ENCODE measurements at places on chromosomes 5 and 9.

DNA sequence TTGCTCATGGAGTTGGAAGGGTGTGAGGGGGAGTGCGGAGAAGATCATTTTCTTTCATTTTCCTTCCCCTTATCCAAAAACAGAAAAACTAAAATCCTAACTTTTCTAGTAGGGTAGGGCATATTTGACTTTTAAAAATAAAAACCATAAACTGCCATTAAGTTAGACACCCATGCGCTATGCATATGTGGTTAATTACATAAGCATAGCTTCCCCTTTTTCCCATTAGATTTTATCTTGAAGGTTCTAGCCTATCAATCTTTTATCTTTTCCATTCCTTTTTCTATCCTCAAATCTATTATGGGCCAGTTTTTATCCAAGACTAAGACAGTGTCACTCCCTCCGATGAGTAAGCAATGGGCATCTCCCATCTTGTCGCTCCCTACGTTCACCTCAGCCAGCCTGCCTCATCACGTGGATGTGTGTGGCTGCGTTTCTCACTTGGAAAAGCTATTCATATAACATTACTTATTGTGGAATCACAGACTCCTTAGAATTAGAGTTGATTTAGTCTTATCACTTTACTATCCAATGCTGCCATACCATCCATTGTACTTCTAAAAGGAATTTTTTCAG, 49.2 kb downstream of the PCSK5 start:
- DNase-seq = no peak

- DNase-seq = no peak
These were observed 46.1 kb downstream of the ARHGEF28 start for GRCh38 chr5:73672132-73672531.

GRCh38 chr9:68844631-68845612, 139.9 kb downstream of the PIP5K1B start:
- no peak for DNase-seq

DNA sequence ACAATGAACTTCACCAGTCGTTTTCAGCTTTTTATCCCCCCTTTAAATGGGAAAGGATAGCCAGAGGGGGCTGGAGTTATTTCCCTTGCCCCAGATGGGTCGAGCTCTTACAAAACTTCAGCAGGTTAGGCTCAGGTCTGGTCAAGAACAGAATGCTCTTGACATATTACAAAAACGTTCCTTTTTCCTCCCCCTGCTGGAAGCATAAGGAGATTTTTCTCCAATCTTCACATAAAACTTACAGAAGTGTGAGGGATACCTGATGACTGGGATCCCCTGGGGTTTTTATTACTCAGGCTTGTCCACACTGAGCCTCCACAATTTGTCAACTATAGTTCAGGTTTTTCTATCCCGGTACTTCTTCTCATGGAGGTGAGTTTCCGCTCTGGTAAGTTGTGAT, 60.8 kb downstream of the CSF2 start:
- DNase-seq = no peak

DNA sequence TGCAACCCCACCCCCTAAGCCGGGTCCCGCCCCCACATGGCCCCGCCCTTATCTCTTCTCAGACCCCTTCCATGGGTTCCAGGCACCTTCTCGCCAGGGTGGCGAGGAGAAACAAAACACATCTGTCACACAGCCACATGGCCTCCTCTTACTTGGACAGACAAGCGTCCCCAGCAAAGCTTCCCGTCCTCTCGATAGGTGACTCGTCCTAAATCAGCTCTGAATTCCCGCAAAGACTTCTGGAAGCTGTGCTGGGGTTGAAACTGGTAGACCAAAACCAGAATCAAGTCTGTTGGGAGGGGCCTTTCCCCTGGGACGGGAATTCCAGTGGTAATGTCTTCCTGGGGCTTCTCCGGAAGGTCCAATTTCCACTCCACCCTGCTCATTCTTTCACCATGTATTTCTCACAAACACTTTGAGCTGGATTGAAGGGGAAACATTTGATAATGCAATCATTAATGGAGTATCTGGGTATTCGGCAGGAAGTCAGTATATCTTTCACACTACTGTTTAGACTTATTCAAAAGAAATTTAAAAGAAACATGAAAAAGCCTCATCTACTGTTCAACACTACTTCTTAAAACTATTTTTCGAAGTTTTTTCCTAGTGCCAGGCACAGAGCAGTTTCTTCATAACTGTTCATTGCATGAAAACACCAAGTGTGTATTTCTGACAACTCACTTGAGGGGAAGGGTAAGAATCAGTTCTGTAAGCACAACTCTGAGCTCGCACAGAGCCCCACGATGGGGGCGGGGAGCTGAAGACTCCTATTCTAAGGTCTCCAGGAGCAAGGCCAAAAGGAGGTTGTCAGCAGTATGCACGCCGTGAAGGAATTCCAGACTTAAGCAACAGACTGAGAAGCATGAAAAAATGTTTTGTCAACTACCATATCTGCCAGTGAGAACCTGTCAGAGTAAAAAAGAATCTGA, 644 bp upstream of the CTNNAL1 start:
- peak; percentile 52 for DNase-seq

- no peak for DNase-seq
These were observed 24.6 kb downstream of the TRAF1 start for GRCh38 chr9:120901755-120902568.

DNA sequence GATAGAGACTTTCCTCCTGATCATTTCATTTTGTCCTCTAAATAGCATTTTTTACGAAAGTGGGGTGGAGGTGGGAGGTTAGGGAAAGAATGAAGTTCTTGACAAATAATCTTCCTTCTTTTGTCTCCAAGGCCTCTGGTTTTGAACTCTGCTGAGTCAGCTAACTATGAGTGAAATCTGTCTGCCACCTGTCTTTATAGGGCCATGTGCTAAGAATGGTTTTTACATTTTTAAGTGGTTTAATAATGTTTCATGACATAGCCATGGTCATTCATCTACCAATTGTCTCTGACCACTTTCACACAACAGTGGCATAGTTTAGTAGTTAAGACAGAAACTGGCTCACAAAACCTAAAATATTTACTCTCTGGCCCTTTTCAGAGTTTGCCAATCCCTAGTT, 7.6 kb downstream of the MAN2A1 start:
- no peak for DNase-seq

DNA sequence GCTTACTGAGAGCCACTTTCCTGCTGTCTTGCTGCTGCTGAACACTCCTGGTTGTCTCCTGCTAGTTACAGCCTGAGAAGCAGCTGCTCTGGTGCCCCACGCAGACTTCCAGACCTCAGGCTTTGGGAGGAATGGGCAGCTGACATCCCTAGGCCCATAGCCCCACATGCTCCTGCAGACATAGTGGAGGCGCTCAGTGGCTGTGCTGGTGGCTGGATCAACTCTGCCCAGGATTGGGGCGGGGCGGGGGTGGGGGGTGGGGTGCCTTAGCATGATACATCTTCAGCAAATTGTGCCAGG, 93.9 kb downstream of the DAB2IP start:
- no peak for DNase-seq

GRCh38 chr9:110021891-110022290, 186.1 kb downstream of the C9orf152 start:
- DNase-seq = no peak

- DNase-seq = no peak
These were observed 238.2 kb downstream of the SLIT3 start for GRCh38 chr5:169062690-169063089.

DNA sequence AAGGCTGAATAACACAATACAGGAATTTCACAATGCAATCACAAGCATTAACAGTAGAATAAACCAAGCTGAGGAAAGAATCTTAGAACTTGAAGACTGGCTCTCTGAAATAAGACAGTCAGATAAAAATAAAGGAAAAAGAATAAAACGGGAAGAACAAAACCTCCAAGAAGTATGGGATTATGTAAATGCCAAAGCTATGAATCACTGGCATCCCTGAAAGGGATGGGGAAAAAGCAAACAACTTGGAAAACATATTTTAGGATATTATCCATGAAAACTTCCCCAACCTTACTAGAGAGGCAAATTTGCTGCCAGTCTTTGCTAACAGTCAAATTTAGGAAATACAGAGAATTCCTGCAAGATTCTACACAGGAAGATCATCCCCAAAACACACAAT, 157.9 kb downstream of the ALDH1A1 start:
- DNase-seq = no peak

- DNase-seq = no peak
These were observed 1.7 kb upstream of the PSAT1 start for GRCh38 chr9:78295177-78295575.

GRCh38 chr5:151214614-151215545, 9.0 kb downstream of the CCDC69 start:
- no peak for DNase-seq

- DNase-seq = peak; percentile 69
These were observed 257.4 kb upstream of the TRPC7 start for GRCh38 chr5:136622747-136623146.

GRCh38 chr5:42721484-42721883, 35.1 kb upstream of the CCDC152 start:
- DNase-seq = no peak

DNA sequence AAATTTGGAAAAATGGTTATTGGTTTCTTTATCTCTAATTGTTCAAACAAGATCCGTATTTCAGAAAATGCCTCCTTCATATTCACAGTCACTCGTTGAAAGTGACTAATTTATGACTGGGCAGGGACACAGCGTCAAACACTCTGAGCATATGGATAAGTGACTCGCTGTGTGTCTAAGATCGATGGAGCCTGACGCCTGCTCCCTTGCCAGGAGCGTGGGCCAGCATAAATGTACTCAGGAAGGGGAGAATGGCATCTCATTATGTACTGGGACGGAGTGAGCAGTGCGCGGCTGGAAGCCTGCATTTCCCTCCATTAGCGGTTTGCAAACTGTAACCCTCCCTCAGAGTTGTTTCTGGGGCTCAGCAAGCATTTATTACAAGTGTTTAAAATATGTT, 79.8 kb upstream of the CAST start:
- DNase-seq = no peak

DNA sequence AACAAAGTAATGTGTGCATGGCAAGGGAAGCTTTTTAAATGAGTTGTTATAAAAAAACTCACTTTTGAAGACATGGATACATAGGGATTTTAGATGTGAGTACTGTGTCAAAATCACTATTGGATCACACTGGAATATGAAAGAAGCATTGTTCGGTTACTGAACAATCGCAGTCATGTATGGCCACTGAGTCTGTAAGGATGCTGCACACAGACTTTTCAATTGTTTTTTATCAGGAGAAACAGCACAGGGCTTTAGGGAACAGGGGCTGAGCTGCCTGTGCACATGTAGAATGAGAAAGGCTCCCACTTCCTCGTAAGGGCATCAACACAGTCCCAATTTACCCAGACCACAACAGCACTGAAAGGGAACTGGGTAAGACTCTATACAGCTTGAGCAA, 1333.9 kb upstream of the DMAC1 start:
- no peak for DNase-seq

DNA sequence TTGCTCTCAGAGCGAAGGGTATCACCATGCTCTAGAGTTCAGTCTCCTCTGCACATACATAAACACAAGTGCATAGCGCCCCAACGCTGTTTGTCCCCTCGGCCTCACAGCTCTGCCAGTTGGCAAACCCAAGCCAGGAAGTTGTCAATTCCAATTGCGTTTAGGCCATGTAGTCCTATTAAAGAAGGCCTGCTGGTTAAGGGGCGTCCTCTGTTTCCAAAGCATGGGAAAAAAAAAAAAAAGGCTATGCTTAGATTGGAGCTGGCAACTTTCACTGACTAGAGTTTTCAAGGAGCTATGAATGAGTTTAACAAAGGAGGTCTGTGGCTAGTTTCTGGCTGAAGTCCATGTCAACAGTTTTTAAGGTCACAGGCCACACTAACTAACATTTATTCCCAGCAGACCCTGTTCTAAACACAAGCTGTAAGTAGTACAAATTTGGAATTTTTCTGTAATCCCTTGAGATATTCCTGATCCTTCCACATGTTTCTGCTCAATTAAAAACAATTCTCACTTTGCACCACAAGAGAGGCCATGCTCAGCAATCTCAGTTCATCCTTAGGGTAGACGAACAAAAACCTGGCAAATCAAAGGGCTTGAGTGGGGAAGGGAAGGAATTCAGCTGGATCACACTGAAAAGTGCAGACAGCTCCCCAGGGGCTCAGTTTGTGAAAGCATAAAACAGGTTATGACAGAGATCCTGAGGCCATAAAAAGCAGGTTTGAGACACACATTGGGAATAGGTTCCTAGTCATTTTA, 187.7 kb downstream of the DENND1A start:
- no peak for DNase-seq

DNA sequence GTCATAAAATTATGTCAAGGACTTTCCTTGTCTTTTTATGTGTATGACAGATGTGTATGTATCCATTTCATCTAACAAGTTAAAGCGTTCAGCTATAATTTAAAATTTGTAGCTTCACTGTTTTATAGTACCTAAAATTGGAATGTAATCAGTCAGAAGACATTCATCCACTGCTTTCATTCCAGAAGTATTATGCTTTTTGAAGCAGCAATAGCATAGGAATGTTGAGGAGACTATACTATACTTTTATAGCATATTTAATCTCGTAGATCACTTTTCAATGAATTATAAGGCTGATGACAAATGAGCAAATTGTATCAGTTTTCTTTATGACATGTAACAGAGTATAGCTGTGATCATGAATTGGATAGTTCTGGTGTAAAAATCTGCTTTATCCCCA, 6.9 kb downstream of the PCDHGA12 start:
- DNase-seq = no peak

DNA sequence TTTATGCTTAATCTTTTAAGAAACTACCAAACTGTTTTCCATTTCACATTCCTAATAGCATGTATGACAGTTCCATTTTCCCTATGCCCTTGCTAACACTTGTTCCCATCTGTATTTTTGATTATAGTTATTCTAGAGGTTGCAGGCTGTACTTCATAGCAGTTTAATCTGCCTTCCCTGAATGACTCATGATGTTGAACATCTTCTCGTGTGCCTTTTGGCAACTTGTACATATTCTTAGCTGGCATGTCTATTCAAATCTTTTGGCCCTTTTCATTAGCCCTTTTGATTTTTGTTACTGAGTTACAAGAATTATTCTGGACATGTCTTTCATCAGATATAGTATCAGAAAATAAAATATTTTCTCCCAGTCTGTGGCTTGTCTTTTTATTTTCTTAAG, 320.3 kb downstream of the DIRAS2 start:
- no peak for DNase-seq

- DNase-seq = no peak
These were observed 11.1 kb upstream of the PSMB7 start for GRCh38 chr9:124426361-124426760.

DNA sequence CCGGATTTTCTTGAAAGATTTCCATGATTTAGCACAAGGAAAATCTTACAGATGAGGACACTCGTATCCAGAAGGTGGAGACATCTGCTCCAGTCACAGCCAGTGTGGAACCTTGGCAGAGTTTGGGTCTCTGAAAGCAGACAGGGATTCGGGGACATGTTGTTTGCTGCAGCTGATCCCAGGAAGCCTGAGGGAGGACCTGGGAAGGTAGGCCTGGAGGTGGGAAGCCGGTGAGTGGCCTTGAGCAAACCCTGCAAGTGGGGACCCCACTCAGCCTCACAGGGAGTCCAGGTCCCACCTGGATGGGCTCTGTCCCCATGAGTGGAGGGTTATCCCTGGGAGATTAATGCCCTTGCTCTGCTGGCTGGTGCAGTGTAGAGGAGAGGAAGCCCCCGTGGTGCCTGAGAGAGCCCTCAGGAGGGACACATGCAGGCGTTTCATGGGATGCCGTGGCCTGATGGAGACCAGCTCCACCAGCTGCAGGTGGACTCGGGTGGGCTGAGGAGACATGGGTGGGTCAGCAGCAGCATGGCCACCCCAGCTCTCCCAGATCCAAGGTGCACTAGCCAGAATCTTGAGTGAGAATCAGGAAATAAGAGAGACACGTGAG, 7.8 kb downstream of the MRPS2 start:
- no peak for DNase-seq

- no peak for DNase-seq
These were observed 75.4 kb upstream of the TBC1D2 start for GRCh38 chr9:98330831-98331230.
